Testis (tissue), 5 donors: ENCODE measurements at places on chromosomes 2 and 18. TPM values are rescaled to one million over a fixed set of nuclear protein-coding genes. Genes with fewer than 3 reads are reported as not detected.

Gene MARCO
- polyA plus RNA-seq = 16.0 TPM

DNA sequence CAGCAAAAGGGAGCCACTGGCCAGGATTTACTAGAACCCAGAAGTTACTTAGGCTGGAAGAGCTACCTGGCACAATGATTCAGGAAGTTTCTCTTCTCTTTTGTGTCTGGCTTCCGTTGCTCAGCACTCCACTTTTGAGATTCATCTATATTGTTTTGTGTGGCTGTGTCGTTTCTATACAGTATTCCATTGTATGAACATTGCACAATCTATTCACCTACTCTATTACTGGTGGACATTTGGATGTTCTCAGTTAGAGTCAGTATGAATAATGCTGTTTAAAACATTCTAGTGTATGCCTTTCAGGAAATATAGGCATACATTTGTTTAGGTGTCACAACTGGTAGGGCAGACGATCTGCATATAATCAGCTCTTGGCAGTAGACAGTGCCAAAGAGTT is 36.3 kb upstream of the EPHA4 start:
- H3K27me3 ChIP-seq = no peaks in the 10 kb centered on the region
- H3K4me1 ChIP-seq = no peaks in the 10 kb centered on the region
- DNase-seq = no peak
- H3K36me3 ChIP-seq = no peaks in the 10 kb centered on the region
- no peak overlapping the region for H3K27ac ChIP-seq

DNA sequence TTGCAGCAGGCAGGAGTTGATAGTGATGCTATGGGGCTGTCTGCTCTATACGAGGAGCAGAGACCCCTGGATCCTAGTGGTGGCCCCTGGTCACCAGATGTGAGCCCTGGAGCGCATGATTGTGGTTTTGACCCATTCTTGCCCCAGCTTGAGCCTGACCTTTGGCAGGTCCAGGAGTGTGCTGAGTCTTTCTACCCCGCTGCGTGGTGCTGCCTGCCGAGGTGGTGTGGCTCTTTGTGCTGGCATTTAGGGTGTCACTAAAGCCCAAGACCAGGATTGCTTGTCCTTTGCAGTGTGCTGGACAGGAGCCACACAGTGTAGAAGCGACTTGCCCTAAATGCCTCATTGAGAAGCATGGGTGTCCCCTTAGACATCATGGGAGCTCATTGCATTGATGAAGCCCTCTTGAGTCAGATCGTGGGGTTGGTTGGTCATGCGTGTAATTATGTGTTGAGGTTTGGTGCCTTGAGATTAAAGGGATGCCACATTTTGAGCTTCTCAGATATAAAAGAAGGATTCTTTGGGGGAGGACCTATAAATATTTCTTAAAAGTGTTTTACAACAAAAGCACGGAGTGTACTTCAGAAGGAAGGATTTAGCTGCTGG is 88.3 kb downstream of the AGAP1 start:
- H3K27ac ChIP-seq = no peak overlapping the region
- H3K4me3 ChIP-seq = no peak overlapping the region
- no peaks in the 10 kb centered on the region for H3K36me3 ChIP-seq
- no peaks in the 10 kb centered on the region for H3K27me3 ChIP-seq
- H3K4me1 ChIP-seq = peaks cover 8% of the 10 kb centered on the region

Gene CYS1
- polyA plus RNA-seq = 5.5 TPM

Gene SCN7A
- 3.3 TPM for polyA plus RNA-seq

DNA sequence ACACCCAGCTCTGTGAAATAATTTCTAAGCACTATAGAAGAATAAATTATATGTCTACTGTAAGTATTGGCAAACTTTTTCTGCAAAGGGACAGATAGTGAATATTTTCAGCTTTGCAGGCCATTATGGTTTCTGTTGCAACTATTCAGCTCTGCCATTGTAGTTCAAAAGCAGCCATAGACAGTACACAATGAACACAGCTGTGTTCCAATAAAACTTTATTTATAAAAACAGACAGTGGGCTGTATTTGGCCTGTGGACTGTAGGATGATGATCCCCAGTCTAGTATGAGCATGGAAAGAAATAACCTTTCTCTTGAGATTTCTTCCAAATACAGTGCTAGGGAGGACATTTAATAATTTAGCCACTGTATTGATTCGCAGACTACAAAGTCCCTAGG is 35.2 kb upstream of the THOC1 start:
- H3K4me1 ChIP-seq = no peaks in the 10 kb centered on the region
- no peaks in the 10 kb centered on the region for H3K36me3 ChIP-seq
- H3K27me3 ChIP-seq = no peaks in the 10 kb centered on the region
- no peak for DNase-seq
- H3K27ac ChIP-seq = no peak overlapping the region

Gene SERPINB3
- polyA plus RNA-seq = 2.4 TPM

Gene NR4A2
- 9.5 TPM for polyA plus RNA-seq

DNA sequence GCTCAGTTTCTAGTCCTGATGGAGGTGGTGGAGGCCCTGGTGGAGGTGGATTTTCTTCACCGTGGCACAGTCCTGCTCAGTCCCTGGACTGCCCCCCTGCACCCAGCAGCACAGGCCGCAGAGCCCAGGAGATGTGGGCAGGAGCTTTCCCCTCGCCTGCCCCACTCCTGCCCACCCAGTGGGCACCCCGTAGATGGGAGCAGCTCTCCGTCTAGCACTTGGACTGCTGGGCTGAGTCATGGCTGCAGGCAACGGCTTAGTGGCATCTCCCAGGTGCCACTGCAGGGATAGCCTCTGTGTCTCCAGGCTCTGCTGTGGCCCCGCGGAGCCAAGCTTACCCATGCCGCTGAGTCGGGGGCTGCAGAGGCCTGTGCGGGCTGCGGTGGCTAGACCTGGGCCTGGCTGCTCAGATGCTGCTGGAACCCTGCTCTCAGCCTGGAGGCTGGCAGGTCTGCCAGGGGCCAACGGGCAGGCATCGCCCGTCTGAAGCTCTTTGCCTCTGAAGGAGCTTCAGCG is 92.3 kb upstream of the CTDP1 start:
- no peak overlapping the region for H3K27ac ChIP-seq
- no peak for DNase-seq

DNA sequence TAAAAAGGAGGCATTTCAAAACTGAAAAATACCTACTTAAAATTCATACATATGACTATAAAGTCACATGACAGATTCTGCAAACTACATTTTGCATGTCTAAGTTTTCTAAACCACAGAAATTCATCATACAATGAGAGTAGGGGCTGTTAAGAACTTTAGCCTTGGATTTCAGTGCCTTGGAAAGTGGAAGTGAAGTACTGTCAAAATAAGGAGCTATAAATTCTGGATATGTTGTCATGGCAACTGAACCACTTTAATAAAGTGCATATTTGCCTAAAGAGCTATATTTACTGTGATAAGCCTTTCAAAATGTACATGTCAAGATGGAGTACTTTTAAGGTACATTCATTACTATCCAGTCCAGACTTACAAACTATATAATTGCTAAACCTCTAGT is 227.1 kb downstream of the RAB3GAP1 start:
- H3K4me3 ChIP-seq = no peak overlapping the region
- H3K27ac ChIP-seq = no peak overlapping the region
- no peaks in the 10 kb centered on the region for H3K27me3 ChIP-seq

DNA sequence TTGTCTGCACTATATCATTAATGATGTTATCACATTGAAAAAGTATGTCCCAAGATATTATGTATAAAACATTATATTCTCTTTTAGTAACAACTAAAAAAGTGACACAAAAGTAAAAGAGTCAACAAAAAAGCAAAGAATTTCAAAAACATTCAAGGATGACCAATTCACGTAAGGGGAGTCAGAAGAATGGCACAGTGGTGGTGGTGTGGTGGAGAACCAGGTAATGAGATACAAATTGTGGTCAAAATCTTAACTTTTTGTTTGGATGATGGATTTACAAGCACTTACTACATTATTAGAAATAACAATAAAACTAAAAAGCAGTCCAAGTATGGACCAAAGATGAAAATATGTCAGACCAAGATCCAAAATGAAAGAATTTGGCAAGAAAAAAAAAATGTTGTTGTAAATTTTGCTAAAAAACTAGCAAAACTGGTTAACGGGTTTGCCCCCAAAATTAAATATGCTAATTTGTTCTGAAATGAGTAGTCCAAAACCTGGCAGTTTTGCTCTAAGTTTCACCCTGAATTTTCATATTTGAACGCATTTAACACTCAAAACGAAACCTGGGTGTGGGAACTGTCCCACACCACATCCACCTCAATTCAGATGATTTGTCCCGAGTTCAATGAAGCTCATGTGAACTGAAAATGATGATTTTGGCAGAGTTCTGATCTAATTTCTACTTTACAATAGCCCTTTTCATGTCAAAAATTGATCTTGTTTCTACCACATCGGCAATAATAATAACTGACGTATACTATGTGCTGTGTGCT is 135.8 kb downstream of the IKZF2 start:
- no peaks in the 10 kb centered on the region for H3K36me3 ChIP-seq
- H3K27me3 ChIP-seq = no peaks in the 10 kb centered on the region

Gene CCDC121
- polyA plus RNA-seq = 40.5 TPM

Gene IL1F10
- not detected for polyA plus RNA-seq

DNA sequence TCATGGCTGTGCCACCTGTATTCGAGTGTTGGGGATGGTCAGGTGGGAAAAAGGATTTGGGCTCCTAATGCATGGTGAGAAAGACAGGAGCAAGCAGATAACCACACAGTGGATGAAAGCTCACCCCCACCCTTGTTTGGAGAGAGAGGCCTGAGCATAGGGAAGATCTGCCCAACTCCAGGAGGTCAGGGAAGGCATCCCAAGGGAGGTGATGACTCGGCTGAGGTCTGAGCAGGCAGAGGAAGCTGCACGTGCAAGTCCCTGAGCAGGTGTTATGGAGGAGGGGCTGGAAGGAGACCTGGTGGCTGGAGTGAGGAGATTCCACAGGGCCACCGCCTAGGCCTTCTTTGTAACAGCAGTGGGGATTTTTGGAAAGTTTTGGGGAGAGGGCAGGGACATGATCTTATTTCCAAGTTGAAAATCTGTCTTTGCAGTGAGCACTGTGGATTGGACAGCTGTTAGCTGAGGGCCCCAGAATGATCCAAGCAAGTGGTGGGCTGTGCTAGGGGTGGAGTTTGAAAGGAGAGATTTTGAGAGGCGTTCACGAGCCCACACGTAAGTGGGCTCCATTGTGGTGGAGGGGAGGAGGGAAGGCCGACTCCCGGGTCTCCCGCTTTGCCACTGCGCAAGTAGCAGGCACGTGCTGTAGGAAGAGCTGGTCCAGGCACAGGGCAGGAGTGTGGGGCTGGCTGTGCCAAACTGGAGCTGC is 228.5 kb downstream of the GLI2 start:
- H3K36me3 ChIP-seq = no peaks in the 10 kb centered on the region
- no peak overlapping the region for H3K27ac ChIP-seq
- H3K4me3 ChIP-seq = no peak overlapping the region
- no peaks in the 10 kb centered on the region for H3K27me3 ChIP-seq
- no peak for DNase-seq

Gene ALPG
- 0.44 TPM for polyA plus RNA-seq

DNA sequence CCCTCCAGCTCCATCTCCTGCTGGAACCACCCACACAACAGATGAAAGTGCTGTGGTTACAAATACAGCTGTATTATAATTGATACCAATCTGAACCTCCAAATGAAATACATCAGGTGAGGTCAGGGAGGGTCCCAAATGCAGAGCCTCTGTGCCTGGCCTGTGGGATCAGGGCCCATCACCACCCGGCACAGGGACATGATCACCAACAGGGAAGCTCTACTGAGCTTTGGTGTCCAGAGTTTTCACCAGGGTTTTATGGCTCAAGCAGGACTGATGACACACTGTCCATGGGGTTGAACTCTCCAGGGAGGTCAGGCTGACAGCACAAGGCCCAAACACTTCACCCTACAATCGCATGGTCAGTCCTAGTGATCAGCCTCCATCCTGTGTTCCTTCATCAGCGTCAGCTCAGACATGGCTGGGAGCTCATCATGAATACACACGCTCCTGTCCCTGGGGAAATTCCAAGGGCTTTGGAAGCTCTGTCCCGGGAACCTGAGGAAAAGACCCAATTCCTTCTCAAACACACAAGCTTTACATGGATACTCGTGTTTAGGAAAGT is 3.9 kb upstream of the PXDN start:
- no peak overlapping the region for H3K4me3 ChIP-seq
- H3K4me1 ChIP-seq = no peaks in the 10 kb centered on the region
- no peak overlapping the region for H3K27ac ChIP-seq

Gene SP140
- 4.8 TPM for polyA plus RNA-seq

Gene RUFY4
- polyA plus RNA-seq = 0.17 TPM

Gene FANCL
- polyA plus RNA-seq = 27.8 TPM

- H3K4me3 ChIP-seq = no peak overlapping the region
- H3K36me3 ChIP-seq = no peaks in the 10 kb centered on the region
- no peaks in the 10 kb centered on the region for H3K27me3 ChIP-seq
- no peak for DNase-seq
- H3K27ac ChIP-seq = no peak overlapping the region
Observed at GRCh38 chr2:136534811-136535210, 230.5 kb upstream of the THSD7B start.

GRCh38 chr2:48412443-48413250 is 117.3 kb upstream of the STON1 start:
- no peaks in the 10 kb centered on the region for H3K27me3 ChIP-seq
- DNase-seq = no peak
- no peak overlapping the region for H3K27ac ChIP-seq

DNA sequence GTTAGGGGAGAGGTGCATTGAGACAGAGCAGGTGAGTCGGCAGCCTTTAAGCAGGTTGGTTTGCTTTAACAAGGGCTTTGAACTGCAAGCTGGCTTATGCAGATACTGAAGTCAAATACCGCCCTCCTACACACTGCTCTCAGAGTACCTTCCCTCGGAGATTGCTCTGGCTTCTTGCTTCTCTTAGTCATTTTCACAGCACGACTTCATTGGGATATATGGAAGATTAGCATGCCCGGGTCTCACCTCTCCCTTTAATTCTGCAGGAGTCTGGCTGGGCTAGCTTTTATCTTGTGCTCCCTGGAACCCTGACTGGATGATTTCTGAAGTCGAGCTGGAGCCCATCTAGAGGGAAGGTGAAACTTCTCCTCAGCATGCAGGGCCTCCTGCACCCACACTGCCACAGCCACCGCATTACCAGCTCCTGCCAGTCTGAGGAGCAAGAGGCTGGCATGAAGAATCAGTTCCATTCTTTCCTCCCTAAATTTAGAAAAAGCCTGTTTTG is 395.5 kb upstream of the HNRNPA3 start:
- H3K4me1 ChIP-seq = peaks cover 23% of the 10 kb centered on the region
- H3K4me3 ChIP-seq = no peak overlapping the region
- H3K27me3 ChIP-seq = no peaks in the 10 kb centered on the region
- H3K27ac ChIP-seq = no peak overlapping the region
